ENCODE measurements at places on chromosomes 5 and 9.

- DNase-seq: no peak
Measured at GRCh38 chr9:2260417-2261306, 245.5 kb downstream of the SMARCA2 start.

DNA sequence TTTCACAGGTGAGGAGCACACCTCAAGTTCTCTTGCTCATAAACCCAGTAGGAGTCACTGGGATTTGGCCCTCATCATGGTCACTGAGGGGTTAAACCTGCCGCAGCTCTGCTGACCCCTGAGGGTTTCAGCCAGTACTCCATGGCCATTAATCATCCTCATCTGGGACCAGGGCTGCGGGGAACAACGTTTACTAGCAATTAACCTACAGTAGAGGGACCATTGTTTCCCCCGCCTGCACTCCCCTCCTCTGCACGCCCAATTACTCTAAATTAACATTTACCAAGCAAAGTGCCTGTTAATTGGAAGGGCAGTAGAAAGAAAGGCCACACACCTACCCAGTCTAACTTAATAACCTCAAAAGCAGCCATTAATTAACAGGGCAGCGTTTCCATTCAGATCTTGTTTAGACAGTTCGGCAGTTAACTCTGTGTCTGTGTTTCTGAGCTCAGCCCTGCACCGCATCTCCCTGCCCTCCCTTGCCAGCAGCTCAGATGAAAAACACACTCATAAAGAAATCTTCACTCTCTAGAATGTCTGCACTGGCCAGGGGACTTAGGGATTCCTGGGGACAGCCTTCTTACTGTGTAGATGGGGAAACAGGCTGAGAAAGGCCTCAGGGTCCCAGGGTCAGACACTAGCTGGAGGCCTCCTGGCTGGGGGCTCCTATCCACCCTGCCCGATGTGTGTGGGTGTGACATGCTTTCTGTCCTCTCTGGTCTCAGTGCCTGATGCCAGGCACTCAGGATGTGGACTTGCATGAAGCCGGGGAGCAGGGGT lies 51.6 kb downstream of the ALG2 start:
- no peak for DNase-seq

GRCh38 chr9:75683591-75683990 lies 206.9 kb upstream of the PCSK5 start:
- DNase-seq: no peak

GRCh38 chr5:143084407-143084806 lies 314.2 kb downstream of the ARHGAP26 start:
- no peak for DNase-seq

GRCh38 chr5:36770125-36770524 lies 106.4 kb upstream of the NIPBL start:
- DNase-seq: no peak

- DNase-seq: no peak
Measured at GRCh38 chr5:98318386-98318785, 455.1 kb upstream of the RGMB start.

GRCh38 chr5:61788548-61788947 lies 456.5 kb downstream of the ZSWIM6 start:
- DNase-seq: no peak

DNA sequence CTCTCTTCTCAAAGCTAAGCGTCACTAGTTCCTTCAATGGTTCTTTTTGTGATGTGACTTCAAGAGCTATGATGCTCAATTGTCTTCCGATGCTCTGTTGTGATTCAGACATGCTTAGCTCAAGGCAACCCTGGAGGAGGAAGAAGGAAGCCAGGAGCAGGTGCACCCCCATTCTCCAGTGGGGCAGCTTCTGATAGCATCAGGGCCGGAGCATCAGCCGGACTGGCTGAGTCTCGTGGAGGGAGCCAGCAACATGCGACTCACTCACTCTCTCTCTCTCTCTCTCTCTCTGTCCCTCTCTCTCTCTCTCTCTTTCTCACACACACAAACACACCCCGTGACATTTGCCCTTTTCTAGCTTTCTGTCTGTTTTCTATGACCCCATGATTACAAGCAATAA lies 140.2 kb downstream of the HSD17B3 start:
- DNase-seq: no peak

DNA sequence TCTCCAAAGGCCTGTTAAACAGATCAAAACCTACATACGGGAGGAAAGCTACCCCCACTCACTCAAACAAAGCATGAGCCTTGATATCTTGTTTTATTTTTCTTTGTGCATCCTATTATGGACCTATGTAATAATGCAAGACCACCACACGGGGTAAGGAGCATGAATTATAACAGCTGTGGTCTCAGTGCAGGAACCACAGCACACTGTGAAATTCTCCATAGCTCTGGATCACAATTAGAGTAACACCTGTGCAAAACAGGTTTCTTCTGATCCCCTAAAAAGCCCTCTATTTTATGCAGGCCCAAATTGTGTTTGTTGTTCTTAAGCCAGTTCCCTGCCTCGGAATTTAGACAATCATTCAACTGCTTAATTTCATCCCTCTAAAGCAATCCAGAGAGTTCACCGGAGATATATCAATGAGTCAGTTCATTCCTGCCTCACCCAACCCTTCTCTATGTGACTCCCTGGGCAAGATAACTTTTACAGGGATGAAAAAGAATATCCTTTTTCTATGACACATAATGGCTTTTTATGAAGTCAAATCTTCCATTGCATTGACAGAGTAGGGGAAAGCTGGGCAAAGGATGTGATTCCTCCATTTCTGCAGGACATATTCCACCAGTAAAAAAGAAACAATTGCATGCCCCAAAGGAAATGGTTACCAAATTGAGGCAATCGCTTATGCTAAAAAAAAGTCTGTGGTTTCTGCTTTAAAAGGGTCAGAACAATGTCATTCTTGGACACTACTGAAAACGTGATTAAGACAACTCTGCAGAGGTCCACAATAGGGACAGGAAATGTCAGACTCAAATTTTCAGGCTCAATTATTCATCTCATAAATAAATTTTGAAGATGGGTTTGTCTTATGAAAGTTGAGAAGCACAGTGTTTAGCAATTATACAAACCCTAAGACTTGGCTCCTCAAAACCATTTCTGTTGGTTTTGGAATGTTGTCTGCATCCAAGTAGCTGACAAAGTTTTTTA lies 41.6 kb upstream of the FST start:
- no peak for DNase-seq

DNA sequence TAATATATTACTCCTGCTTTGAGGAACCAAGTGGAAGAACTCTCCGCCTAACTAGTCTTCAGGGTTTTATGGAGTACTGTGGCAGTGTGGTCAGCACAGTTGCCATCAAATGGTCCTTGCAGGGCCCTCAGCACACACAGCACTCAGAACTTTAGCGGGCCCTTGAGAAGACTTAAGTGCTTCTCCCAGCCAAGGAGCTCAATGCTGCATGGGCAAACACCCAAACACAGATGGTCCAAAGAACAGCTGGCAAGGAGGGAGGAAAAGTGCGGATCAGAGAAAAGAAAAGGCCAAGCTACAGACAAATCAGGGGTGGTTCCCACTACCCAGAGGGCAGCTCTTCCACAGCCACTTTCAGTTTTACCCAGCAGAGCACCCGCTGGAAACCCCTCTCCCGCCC lies 98.6 kb downstream of the SPOCK1 start:
- no peak for DNase-seq

GRCh38 chr9:130319300-130319699 lies 53.7 kb downstream of the HMCN2 start:
- DNase-seq: no peak

DNA sequence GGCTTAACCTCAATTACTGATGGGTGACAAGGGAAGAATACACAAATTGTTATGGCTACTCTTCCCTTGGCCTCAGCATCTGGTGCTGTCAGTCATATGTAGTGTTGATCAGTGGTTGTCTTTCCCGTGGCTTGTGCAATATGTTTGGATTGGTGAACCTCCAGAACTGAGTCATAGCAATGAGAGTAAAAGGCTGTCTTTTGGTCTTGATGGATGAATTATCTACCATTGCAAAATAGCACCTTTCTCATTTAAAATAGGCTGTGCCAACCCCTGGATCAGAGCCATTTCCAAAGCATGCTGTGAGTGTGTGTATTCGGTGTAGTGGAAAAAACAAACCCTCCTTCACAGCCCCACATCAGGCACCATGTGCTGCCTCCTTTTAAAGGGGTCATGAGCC lies 14.6 kb upstream of the F2R start:
- no peak for DNase-seq

- DNase-seq: no peak
Measured at GRCh38 chr9:83508067-83508466, 30.1 kb downstream of the FRMD3 start.

DNA sequence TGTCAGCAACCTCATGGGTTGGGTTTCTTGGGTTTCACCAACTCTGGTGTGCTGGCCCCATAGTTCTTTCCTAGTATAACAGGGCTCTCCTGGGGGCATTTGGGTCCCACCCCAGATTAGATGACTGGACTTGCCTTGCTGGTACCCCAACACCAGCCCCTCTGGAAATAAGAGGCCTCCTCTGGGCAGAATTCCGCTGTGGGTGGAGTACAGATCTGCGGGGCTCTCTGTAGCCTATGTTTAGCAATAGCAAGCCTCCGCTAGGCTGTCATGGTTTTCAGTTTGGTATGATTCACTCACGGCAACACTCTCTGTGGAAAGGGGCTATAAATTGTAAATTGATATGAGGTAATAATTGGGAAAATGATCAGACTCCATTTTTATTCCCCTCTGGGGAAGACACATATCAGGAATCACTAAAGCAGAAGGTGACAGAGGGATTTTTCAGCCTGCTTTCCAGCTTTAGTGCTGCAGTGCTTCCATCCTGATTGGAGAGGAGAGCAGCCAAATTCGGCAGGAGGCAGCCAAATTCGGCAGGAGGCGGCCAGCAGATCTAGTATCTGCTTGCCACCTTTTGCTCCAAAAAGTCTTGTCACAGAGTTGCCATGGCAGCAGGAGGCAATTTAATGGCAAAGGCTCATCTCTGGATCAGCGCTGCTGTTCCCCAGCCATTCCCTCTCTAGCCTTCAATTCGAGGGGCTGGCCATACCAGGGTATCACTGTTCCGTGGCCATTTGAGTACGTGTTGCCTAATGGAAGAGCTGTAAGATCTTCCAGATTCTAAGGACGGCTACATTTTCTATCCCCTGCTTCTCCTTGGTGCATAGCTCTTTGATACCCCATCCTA lies 84.6 kb downstream of the SLC44A1 start:
- DNase-seq: no peak

GRCh38 chr9:136246849-136247550 lies 1.4 kb upstream of the QSOX2 start:
- no peak for DNase-seq

- no peak for DNase-seq
Measured at GRCh38 chr9:108040783-108041182, 551.2 kb upstream of the KLF4 start.

- no peak for DNase-seq
Measured at GRCh38 chr5:134547579-134547978, 22.1 kb downstream of the JADE2 start.

DNA sequence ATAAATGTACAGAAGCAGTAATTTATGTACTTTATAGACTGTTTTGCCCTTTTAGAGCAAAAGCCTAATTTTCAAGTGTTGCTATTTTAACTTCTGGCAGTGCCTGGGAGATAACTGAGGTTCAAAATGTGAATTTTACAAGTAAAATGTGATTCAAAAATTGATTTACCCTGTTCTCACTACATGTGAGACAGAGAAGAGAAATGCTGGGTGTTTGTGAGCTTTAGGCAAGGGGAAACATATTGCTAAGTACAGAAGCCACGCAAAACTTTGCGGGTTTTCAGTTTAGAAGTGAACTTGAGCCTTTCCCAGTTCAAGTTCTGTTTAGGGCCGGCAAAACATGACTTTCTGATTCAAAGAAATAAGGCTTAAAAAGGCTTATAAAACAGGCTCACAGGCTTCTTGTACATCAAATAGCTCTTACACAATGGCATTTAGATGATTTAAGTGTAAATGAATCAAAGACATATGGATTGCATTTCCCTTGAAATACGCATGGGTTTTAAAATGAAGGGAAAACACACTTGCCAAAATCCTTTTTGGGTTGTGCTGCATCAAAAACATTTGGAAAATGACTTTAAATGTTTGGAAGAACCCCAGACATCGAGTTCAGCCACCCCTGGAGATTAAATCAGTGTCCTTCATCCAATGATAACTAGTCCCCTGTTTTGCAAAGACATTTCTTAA lies 370.8 kb upstream of the MEF2C start:
- DNase-seq: no peak

- DNase-seq: no peak
Measured at GRCh38 chr9:122463828-122464632, 13.7 kb downstream of the OR1J1 start.

DNA sequence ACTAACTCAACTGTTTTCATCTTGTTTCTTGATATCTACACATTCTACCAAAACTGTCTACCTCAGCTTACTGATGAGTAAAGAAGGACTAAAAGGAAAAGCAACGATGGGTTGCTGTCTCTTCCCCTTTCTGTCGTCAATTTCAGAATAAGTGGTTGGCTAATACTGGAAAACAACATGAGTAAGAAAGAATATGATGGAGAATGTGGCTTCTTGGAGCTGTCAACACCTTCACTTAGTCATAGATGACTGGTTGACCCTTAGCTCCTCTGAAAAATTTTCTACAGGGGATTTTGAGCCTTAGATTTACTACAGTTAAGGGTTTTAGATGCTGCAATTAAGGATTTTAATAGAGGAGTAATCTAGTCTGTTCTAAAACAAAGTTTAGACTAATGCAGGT lies 797.9 kb downstream of the TLE4 start:
- DNase-seq: no peak

DNA sequence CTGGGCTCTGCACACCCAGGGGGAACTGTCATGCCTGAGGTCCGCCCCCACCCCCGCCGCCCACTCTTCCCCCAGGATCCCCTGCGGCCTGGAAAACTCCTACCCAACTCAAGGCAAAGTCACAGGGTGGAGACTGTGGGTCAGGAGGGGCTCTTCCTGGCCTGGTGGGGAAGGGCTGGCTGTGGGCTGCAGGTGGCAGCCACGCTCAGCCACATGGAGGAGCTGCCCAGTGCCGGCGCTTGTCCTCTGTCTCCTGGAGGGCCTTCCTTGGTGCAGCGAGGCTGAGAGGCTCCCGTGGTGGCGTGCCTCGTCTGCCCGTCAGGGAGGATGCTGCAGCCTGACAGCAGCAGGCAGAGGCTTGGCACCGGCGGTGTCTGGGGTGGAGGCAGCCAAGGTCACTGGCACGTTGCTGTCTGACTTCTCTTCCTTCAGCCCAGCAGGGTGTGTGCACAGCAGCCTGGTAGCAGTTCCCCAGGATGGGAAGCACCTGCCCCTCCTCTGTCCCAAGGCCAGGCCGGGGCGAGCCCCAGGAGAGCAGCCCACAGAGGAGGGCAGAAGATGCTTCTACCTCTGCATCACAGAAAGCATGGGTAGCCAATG lies 78.1 kb downstream of the ADAMTS2 start:
- no peak for DNase-seq

GRCh38 chr5:135038813-135039270 lies 4.8 kb upstream of the PITX1 start:
- no peak for DNase-seq

GRCh38 chr5:3033033-3033755 lies 281.7 kb upstream of the IRX2 start:
- DNase-seq: no peak

DNA sequence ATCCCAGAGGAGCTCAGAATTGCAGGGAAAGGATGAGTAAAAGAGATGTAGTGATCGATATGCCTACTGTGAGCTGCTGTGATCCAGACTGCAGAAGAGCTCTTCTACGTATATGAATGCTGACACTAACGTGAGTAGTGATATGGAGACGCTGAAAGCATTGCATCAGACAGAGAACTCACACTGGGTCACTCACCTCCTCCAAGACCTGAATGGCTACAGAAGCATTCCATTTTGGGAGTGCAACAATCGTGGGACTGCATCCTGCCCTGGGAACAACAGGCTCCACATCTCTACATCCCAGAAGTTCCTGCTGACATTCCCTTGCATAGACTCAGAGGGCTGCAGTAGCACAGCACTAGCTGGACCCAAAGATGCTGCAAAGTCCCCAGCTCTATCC lies 755.9 kb upstream of the MEF2C start:
- DNase-seq: no peak
